ENCODE measurements at places on chromosomes 2 and 18.

GRCh38 chr18:26487437-26487836 lies 60.9 kb downstream of the KCTD1 start:
- no peak for DNase-seq

- no peak for DNase-seq
Observed at GRCh38 chr2:102027036-102027980, 35.5 kb downstream of the IL1R2 start.

- no peak for DNase-seq
Observed at GRCh38 chr2:207180741-207181140, 15.0 kb upstream of the KLF7 start.

- no peak for DNase-seq
Observed at GRCh38 chr2:216792222-216793021, 67.4 kb downstream of the TNP1 start.

DNA sequence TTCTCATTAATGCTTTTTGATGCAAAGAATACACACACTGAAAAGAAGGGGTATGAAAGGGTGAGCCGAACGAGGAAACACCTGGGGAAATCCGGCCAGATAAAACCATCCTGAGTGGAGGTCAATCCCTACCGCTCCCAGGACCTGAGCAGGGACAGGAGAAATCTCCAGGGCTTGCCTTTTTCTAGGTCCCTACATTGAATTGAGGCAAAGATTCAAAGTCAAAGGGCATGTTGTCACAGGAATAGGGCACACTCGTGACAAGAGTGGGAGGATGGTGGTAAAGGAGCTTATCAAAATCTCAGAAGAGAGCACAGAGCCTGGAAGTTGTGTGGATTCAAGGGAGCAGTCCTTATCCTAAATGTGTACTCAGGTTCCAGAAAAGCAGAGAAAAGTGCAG lies 61.2 kb upstream of the ACKR3 start:
- no peak for DNase-seq

- no peak for DNase-seq
Observed at GRCh38 chr2:240298803-240299709, 136.4 kb upstream of the GPC1 start.

- DNase-seq, result no peak
Observed at GRCh38 chr2:241608881-241609280, 28.1 kb downstream of the THAP4 start.

GRCh38 chr2:226652369-226652768 lies 147.3 kb downstream of the IRS1 start:
- no peak for DNase-seq
